Stimulated activated CD8-positive, alpha-beta memory T cell treated with anti-CD3 and anti-CD28 coated beads, Interleukin-15, amount 100 ng/mL, for 24 hours (primary cell): ENCODE measurements at places on chromosomes 11 and 22.
A peak's percentile ranks its signal among the peaks of the same experiment; 100 is the strongest.

GRCh38 chr11:77058900-77059299 lies 7.9 kb upstream of the CAPN5 start:
- no peak for DNase-seq

GRCh38 chr11:1335811-1336761 lies 26.7 kb upstream of the TOLLIP start:
- DNase-seq, result peak; percentile 28

GRCh38 chr22:17072877-17073276 lies 11.9 kb upstream of the IL17RA start:
- no peak for DNase-seq

DNA sequence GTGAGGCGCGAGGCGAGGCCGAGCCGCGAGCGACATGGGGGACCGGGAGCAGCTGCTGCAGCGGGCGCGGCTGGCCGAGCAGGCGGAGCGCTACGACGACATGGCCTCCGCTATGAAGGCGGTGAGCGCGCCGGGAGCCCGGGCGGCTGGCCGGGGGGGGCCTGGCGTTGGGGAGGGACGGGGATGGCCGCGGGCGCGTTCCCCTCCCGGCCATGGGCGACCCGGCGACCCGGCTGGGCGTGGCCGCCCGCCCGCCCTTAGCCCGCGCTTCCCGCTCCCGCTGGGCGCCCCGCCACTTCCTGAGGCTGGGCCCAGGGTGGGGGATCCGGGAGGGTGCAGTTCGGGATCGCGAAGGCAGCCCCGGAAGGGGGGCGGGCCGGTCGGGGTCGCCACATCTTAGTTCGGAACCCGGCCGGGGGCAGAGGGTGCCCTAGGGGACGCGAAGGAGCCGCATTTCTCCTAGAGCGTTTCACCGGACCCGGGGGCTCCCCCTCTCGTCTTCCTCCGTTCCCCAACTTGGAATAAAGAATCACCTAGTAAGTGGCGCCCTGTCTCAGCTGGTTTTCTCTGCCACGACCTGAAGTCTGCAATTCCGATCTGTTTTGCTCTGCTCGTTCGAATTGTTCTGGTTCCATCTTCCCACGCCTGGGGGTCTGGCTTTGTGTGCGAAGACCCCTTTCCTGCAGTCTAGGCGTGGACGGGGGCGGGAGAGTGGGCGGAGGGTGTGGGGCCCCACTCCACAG lies 536 bp downstream of the YWHAH start:
- no peak for DNase-seq

DNA sequence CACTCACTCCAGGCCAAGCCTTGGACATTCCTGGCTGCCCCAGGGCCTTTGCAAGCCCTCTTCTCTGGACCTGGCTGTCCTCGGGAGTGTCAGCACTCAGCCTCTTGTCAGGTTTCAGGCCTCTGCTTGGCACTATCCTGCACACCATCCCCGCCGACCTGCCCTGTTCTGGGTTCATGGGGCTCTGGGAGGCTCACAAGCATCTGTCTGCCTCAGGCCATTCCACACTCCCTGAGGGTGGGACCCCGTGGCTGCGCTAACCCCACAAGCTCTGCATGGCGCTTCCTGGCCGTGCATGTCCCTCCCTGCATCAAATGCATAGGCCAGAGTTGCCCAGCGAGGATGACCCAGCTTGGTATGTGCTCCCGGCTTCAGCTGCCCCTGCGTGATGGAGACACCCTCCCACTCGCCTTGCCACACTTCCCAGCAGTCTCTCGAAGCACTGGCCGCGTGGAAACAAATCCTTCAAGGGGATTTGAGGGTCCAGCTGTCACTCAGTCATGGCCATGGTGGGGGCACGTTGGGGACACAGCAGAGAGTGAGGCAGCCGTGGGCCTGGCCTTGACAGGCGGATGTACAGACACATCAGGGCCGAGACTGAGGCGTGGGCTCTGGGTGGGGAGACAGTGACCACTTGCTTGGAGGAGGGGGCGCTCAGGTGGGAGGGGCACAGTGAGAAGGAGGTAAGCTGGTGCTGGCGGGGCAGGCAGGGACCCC lies 87.3 kb downstream of the KCNQ1 start:
- no peak for DNase-seq
